ENCODE measurements at places on chromosomes 2 and 18.

DNA sequence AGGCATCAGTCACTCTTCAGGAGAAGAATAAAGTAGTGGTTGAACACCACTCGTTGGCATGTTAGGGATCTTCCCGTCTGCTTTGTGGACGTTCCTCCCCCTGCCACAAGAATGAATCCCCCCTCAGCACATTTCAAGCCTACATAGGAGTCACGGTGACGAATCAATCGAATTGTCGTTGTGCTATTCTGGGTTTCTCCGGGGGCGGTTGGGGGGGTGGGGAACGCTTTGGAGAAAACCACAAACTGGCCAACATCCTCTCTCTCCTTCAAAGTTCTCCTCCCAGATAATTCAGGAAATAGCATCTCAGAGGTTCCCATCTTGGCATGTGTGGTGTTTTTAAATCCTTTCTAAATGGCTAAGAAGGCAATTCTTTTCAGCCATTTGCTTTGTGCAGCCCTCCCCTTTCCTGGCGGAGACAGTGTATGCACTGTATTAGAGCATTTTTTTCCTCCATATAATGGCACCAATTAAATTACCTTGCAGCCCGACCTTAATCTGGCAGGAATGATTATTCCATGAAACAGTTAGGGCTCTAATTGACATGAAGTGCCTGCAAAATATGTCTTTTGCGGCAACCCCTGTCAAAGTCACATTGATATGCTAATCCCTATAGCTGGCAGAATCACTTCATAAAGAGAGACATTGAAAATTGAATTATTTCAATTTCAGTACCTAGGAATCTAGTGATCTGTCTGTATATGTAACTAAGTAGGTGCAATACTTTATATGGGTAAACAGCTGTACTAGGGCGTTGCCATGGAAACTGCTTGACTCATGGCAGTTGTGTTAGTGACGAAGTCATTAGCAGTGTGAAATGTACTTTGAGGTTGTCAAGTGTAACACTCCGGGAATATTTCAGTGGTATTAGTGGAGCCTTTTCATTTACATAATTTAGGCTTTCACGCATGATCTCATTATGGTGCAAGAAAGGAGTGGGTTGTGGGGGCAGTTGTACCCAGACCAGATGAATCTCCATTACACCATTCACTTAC, 323.4 kb upstream of the SLC14A2 start:
- DNase-seq, result peak; percentile 41

- no peak for DNase-seq
Observed at GRCh38 chr2:95113464-95113863, 8.1 kb downstream of the MRPS5 start.

GRCh38 chr2:72166279-72166678, 18.6 kb upstream of the CYP26B1 start:
- no peak for DNase-seq

GRCh38 chr2:42290005-42290404, 71.0 kb downstream of the COX7A2L start:
- no peak for DNase-seq

DNA sequence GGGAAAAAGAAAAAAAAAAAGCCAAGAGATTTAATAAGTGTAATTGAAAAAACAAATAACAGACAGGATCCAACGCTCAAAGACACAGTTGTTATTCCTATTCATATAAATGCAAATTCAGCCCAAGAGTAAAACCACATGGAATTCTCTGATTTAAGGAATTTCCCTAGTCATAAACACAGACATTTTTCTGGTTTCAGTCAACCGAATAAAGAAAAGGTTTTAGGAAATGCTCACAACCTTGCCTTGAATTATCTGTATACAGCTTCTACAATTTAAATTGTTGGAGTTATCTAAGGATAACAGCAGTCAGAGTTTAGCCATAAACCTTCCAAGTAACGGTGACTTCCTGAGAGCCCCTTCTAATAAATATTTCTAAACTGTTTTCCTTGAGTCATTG, 122.7 kb downstream of the VWC2L start:
- no peak for DNase-seq

DNA sequence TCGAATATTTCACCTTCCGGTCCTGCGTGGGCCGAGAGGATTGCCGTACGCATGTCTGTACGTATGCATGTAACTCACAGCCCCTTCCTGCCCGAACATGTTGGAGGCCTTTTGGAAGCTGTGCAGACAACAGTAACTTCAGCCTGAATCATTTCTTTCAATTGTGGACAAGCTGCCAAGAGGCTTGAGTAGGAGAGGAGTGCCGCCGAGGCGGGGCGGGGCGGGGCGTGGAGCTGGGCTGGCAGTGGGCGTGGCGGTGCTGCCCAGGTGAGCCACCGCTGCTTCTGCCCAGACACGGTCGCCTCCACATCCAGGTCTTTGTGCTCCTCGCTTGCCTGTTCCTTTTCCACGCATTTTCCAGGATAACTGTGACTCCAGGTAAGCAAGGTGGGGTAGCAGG, at the start of gene SERPINB5:
SERPINB5 (plus strand) TSS at position 291 of the 400 bp plus-strand sequence. CDS start 7,471 bp downstream, outside the sequence.
- DNase-seq, result peak; percentile 100

- DNase-seq, result peak; percentile 62
Observed at GRCh38 chr18:32271672-32272208, 81.9 kb downstream of the MEP1B start.

- DNase-seq, result no peak
Observed at GRCh38 chr2:134975281-134976009, 56.8 kb downstream of the CCNT2 start.

- no peak for DNase-seq
Observed at GRCh38 chr2:45278365-45279078, 269.3 kb upstream of the SIX2 start.

DNA sequence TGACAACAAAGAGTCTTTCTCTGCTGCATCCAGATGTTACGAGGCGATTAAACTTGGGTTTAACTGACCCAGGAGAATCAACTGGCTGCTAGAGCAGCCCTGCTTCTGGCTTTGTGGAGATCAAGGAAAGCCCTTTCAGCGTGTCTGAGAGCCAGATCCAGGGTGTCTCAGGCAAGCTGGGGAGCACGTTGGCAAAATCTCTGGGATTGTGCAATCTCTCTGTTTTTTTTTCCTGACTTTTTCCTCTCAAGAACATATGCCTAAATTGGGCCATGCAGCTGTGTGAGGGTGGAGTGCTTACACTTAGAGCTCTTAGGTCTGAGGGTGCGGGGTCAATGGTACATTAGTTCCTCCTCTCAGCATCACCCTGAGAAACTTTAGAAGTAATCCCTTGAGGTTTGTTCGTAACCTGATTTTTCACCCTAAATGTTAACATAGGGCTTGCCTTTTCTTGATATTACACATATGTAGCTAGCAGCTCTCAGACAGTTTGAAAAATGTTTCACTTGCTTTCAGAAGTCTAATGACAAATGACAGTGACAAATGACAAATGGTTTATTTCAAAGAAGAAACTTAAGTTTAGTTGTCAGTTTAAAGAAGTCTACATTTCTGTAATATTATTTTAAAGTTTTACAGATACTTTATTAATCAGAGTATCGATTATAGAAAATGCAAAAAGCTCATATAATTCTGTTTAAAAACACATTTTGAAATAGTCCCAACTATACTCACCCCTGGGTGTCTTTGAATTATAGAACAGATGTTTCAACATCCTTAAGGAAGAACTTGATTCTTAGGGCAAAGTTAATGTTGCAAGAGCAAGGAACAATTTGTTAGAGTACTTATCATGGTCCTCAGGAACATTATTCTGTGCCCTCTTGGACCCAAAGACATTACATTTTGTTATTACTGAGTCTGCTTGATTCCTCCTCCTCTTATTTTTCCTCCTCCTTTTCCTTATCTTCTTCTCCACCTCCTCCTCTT, 38.4 kb upstream of the ZSWIM2 start:
- DNase-seq, result no peak

- DNase-seq, result no peak
Observed at GRCh38 chr2:188367164-188367563, 75.5 kb downstream of the GULP1 start.

GRCh38 chr2:126449677-126450076, 206.3 kb upstream of the GYPC start:
- no peak for DNase-seq

GRCh38 chr2:73243884-73244570, 9.9 kb downstream of the CCT7 start:
- DNase-seq, result peak; percentile 90

GRCh38 chr2:178632729-178633128, 152.5 kb downstream of the PLEKHA3 start:
- no peak for DNase-seq

- DNase-seq, result no peak
Observed at GRCh38 chr2:72181616-72182015, 34.0 kb upstream of the CYP26B1 start.

DNA sequence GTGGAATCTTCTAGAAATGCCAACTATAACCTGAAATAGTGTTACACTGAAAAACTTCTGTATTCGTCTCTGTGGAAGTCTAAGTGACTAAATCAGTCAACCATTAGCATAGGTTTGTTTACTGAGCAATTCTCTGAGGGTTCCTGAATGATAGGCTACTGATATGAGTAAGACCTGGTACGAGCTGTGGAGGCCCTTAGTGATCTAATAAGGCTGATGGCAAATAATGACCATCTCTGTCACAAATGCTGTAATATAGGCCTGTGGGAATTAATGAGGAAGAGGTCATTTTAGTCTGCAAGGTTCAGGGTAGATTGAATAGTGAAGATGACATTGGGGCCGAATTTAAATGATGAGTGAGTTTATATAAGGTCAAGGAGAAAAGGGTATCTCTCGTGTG, 82.5 kb downstream of the MGAT5 start:
- DNase-seq, result no peak

- peak; percentile 7 for DNase-seq
Observed at GRCh38 chr2:214005337-214005736, 405.5 kb upstream of the VWC2L start.

GRCh38 chr2:37740164-37740739, 68.8 kb upstream of the CDC42EP3 start:
- no peak for DNase-seq

- peak; percentile 67 for DNase-seq
Observed at GRCh38 chr2:197191177-197191939, 119.2 kb downstream of the ANKRD44 start.

GRCh38 chr2:201363857-201364560, 6.9 kb upstream of the FLACC1 start:
- DNase-seq, result peak; percentile 73

- DNase-seq, result peak; percentile 75
Observed at GRCh38 chr2:16487686-16488085, 177.9 kb downstream of the CYRIA start.

DNA sequence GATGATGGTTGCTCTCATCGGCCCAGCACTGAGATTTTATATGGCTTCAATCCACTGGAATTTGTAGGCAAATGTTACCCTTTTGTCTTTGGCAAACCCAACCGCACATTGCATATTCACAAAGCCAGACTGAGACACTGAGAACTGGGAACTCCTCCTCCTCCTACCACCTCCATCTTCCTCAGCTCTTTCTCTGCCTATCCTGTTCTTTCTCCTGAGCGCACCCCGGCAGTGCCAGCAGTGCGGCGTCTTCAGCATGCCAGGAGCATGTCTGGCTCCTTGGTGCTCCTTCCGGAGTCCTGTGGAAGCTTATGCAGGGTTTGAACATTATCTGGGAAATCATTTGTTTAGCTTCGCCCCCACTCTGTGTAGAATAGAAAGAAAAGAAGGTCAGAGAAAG, 50.8 kb downstream of the TRIB2 start:
- DNase-seq, result no peak

- no peak for DNase-seq
Observed at GRCh38 chr2:223856021-223856420, 18.6 kb upstream of the AP1S3 start.

DNA sequence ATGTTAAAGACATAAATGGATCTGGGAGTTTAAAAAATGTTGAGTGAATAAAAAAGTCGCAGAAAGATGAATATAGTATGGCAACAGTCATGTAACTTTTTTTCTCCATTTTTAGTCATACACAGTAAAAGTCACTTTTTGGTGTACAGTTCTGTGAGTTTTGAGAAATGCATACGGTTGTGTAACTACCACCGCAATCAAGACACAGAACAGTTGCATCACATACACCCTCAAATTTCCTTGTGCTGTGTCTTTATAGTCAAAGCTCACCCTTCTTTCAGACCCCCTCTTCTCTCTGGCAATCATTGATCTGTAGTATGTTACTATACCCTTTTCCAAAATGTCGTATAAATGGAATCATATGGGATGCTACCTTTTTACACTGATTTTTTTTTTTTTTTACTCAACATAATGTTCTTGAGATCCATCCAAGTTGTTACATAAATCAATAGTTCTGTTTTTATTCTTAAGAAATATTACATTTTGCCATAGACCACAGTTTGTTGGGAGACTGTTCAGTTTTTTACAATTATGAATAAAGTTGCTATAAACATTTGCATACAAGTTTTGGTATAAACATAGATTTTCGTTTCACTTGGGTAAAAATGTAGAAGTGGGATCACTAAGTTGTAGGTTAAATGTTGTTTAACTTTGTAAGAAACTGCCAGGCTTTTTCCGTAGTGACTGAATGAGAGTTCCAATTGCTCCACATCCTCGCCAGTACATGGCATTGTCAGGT, 35.4 kb upstream of the AGFG1 start:
- no peak for DNase-seq

- DNase-seq, result no peak
Observed at GRCh38 chr2:24513281-24514071, 22.4 kb downstream of the NCOA1 start.
